Astrocyte (in vitro differentiated cells and primary cell): ENCODE measurements at places on chromosomes 13 and 19.

GRCh38 chr19:40739030-40739839 is 11.0 kb downstream of the ACTMAP start:
- no peak overlapping the region for H3K27ac ChIP-seq
- H3K27me3 ChIP-seq, result no peaks in the 10 kb centered on the region
- DNase-seq, result no peak
- peaks cover 13% of the 10 kb centered on the region for H3K36me3 ChIP-seq

DNA sequence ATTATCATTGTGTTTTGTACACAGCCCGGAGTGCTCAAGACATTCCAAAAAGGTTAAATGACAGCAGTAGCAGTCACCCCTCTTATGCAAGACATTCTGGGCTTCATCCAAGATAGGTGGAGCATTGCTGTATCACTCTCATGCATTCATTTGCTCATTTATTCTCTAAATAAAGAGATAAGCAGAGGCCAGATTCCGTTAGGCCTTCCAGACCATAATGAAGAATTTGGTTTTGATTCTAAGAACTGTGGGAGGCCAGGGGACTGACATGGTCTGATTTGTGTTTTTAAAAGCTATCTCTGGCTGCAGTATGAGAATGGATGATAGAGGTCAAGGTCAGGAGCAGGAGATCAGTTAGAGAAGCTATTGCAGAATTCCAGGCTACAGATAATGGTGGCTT is 145.8 kb downstream of the KCNRG start:
- no peak overlapping the region for H3K4me3 ChIP-seq
- H3K27me3 ChIP-seq, result no peaks in the 10 kb centered on the region
- peak; percentile 42 for DNase-seq
- H3K27ac ChIP-seq, result no peak overlapping the region
- peaks cover 4% of the 10 kb centered on the region for H3K4me1 ChIP-seq

- peaks cover 17% of the 10 kb centered on the region for H3K4me1 ChIP-seq
- peak overlapping the region; percentile 85 for H3K27ac ChIP-seq
- no peaks in the 10 kb centered on the region for H3K27me3 ChIP-seq
- peak; percentile 76 for DNase-seq
- no peaks in the 10 kb centered on the region for H3K36me3 ChIP-seq
These were observed 389.9 kb upstream of the PCDH9 start for GRCh38 chr13:67619995-67620380.

- H3K27me3 ChIP-seq, result no peaks in the 10 kb centered on the region
- H3K4me3 ChIP-seq, result no peak overlapping the region
- no peak overlapping the region for H3K27ac ChIP-seq
- H3K4me1 ChIP-seq, result peaks cover 5% of the 10 kb centered on the region
These were observed 12.5 kb downstream of the DCAF15 start for GRCh38 chr19:13964776-13965175.

DNA sequence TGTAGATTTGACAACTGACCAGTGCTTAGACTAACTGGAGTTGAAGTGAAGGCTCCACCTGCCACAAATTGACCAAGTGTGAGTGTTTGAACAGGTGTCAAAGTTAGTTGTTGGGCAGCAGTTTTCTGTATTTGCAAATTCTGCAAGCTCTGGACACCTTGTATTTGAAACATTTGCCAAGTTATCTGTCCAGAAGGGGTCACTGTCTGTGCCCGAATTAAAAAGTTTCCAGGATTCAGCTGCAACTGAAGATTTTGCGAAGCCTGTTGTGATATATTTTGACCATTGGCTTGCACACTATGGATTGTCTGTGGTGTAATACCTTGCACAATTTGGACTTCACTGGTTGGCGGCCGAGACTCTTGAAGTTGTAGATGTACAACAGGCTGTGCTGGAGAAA is 1690.7 kb downstream of the SLITRK5 start:
- H3K4me3 ChIP-seq, result no peak overlapping the region
- H3K4me1 ChIP-seq, result no peaks in the 10 kb centered on the region
- no peak overlapping the region for H3K27ac ChIP-seq
- H3K27me3 ChIP-seq, result no peaks in the 10 kb centered on the region
- DNase-seq, result no peak

DNA sequence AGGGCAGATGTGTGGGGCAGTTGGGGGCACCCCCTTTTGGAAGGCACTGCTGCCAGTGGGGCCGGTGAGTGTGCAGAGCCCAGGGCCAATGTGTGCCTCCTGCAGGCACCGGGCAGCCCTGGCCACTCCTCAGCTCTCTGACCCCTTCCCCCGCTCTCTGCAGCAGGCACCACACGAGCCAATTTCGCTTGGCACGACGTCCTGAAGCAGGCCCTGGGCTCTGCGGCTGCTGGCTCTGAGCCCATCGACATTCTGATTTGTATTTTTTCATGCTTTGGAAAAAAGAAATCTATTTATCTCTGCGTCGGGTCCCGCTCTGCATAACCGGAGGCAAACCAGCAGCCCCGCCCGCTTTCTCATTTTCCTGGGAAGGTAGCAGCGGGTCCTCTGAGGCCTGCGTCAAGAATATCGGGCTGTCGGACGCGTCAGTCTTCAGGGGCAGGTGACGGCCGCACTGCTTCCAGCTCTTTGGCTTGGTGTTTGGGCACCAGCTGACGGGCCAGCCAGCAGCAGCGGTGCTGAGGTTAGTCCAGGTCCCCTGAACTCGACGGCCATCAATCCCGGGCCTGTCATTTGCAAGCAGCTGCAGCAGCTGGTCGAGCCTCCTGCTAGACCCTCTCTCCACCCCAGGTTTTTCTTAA is 134.3 kb downstream of the KDM4B start:
- peak; percentile 57 for DNase-seq
- H3K27me3 ChIP-seq, result no peaks in the 10 kb centered on the region
- H3K36me3 ChIP-seq, result no peaks in the 10 kb centered on the region
